ENCODE measurements at places on chromosomes 12 and 14. TPM values are rescaled to one million over a fixed set of nuclear protein-coding genes. Genes with fewer than 3 reads are reported as not detected.

Gene TAS2R8
- total RNA-seq = 1.7 TPM

Gene ATF1
- total RNA-seq = 37.1 TPM

Gene IL31
- total RNA-seq = not detected

Gene PRH2
- total RNA-seq = 1.4 TPM

Gene YEATS4
- 3.6 TPM for total RNA-seq

Gene ART4
- 46.9 TPM for total RNA-seq

Gene KSR2
- total RNA-seq = 0.72 TPM

Gene SYT1
- total RNA-seq = 8.4 TPM

Gene TMEM132D
- 2.6 TPM for total RNA-seq

DNA sequence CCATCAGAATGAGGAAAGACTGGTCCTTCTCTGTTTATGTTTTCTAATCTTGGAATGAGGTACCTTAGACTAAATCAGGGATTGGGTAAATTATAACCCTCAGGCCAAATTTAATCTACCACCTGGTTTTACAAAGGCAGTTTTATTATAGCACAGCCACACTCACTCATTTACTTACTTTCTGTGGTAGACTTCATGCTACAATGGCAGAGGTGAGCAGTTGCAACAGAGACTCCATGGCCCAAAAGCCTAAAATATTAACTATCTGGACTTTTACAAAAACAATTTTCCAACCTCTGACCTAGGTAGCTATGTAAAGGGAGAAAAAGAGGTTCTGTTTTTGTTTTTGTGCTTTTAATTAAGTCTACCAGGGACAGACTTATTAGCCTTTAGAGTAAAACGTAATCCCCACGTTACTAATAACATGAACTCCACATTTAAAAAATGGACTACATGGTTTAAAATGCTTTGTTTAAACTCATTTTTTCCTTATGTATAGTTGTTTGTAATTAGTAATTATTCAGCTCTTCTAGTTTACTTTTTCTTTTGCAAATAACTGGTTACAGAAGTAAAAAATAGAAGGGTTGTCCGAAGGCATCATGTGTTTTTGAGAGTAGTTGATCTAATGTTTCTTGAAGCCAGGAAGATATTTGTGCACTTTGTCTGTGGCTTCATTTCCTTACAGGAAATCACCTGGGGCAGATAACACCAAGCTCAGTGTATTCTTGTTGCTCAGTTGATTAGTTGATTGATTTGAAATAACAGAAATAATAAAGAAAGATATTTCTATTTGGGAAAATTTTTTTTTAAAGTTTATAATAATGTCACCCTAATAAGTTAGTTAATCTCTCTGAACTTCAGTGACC is 57.6 kb upstream of the ATP2B1 start:
- DNase-seq = no peak

- no peak for DNase-seq
Measured at GRCh38 chr14:91254461-91254860, 10.0 kb upstream of the GPR68 start.

DNA sequence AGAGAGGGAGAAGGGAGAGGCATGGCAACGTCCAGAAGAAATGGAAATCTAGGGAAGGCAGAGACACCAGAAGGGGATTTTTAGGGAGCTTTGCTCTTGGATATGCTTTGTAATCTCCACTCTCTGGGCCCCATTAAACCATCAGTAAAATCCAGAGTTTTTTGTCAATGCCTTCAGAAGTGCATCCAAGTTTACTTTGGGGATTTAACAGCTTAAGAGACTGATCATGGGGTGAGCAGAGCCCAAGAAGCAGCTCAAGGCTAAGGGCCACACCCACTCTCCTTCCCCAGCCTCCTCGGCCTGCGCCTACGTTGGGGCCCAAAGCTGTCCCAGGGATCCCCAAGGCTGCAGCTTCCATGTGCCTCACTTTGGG is 37.4 kb upstream of the WSCD2 start:
- peak; percentile 93 for DNase-seq

DNA sequence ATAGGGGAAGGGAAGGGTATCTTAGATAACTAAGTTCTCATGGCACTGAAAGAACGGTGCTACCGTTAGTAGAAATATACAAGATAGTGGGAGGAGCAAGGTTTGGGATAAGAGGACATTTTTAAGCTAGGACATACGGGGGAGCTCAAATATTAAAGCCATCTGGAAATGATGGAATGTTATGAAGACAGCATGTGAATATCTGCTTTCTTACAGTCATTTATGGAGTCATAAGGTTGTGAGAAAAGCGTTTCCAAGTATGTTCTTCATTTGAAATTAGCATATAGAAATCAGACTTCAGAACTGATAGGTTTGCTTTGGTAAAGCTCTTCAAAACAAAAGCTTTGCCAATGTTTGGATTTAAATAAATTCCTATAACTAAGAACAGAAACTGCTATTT is 62.3 kb downstream of the OTOGL start:
- DNase-seq = no peak

GRCh38 chr14:68306265-68306933 is 486.5 kb downstream of the ZFP36L1 start:
- no peak for DNase-seq

GRCh38 chr14:34933301-34933700 is 49.5 kb upstream of the SRP54 start:
- no peak for DNase-seq

DNA sequence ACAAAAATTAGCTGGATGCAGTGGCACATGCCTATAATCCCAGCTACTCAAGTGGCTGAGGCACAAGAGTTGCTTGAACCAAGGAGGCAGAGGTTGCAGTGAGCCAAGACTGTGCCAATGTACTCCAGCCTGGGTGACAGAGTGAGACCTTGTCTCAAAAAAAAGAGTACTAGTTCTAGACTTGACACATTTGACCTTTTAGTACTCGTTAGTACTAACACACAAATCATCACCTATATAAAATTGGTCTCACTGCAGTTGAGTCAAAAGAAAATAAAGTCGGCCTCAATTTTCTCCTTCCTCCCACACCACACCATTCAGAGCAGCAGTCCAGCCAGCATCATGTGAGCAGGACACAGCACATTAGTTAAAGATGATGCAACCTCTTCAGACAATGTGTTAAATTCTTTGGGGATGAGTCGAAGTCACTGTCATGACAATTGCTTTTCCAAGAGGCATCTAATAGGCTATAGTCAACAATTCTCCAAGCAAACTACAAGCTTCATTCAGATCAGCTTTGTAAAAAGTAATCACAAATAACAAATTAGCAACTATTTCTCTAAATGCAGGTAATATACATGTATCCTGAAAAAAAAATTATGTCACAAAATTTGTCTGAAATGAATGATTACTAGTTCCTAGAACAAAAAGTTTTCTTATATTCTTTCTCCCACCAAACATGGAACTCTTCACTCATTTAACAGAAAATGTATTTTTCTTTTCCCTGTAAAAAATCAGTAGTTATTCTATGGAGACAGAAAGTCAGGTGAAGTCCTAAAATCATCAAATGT is 55.6 kb downstream of the CLIP1 start:
- no peak for DNase-seq

DNA sequence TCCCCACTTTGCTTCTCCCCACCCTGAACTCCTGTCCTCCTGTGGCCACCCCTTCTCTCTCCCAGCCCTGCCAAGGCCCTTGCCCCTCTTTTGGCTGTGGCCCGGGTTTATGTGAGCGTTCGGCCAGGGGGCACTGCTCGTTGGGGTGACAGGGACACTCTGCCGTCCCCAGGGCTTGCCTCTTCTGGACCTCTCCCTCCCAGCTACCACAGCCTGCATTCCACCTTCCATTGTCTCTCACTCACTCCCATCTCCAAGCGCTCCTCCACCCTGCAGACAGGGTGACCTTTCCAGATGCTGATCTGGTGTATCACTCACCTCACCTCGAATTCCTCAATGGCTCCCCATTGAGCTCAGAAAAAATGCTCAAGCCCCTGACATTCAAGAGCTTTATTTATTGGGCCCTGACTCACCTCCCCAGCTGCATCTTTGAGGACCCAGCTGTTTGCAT is 1.4 kb downstream of the SERPINA9 start:
- no peak for DNase-seq

DNA sequence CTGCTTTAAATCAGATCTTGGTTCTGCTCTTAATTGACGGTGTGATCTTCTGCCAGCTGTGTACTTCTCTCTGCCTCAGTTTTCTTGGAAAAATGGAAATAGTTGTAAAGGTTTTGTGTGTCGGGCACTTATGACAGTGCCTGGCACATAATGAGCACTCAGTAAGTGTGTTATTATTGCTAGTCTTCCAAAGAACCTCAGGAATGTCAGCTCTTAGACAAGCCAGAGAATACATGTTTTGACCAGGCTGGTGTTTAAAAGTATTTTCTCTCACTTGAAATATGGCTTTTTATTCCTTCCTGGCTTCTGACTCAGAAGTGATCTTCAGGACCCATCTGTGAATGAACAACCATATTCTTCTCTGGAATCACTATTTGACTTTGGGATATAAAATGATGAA is 304.1 kb downstream of the SNAPC1 start:
- DNase-seq = no peak

GRCh38 chr12:89857652-89858274 is 149.1 kb upstream of the ATP2B1 start:
- no peak for DNase-seq

GRCh38 chr12:105570944-105571343 is 240.5 kb downstream of the C12orf75 start:
- DNase-seq = peak; percentile 17

DNA sequence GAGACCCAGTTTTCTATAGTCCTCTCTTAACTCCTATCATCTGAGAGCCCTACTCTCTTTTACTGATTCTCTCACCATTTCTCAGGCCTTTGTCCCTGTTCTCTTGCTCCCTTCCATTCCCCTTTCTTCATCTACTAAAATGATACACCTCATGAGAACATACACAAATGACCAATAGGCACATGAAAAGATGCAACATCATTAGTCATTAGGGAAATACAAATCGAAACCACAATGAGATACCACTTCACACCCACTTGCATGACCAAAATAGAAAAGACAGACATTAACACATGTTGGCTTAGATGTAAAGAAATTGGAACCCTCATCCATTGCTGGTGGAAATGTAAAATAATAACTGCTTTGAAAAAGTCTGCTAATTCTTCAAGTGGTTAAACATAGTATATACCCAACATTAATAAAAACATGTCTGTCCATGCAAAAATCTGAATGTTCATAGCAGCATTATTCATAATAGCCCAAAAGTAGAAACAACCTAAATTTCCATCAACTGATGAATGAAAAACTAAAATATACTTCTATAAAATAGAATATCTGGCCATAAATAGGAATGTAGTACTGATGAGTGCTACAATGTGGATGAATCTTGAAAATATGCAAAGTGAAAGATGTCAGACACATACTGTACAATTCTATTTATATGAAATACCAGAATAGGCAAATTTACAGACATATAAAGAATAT is 66.0 kb downstream of the DENND5B start:
- DNase-seq = no peak

Measured in umbilical cord (tissue), 2 donors.